Right forelimb (tissue), 1 donor: ENCODE measurements at places on chromosomes 1 and 21.

DNA sequence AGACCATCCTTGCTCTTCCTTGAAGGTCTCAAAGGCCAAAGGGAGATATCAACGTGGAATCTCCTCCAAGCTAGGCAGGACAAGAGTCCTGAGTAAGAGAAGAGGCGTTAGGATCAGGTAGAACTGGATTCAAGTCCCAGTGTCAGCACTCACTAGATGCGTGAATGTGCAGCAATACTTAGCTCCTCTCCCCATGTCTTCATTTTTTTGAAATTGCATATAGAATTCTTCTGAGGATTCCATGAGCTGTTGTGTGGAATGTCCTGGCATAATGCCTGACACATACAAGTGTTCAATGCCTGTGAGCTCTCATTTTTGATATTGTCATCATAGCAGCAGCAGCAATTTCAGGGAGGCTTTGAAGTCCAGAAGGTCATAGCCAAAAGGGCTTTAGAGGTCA is 333.2 kb downstream of the KCNH1 start:
- no peak for DNase-seq

GRCh38 chr1:114428083-114428754 is 82.8 kb downstream of the TRIM33 start:
- DNase-seq = no peak

- no peak for DNase-seq
Measured at GRCh38 chr1:180952657-180953013, 39.9 kb downstream of the KIAA1614 start.

GRCh38 chr1:191788551-191788950 is 369.7 kb upstream of the RGS18 start:
- no peak for DNase-seq

DNA sequence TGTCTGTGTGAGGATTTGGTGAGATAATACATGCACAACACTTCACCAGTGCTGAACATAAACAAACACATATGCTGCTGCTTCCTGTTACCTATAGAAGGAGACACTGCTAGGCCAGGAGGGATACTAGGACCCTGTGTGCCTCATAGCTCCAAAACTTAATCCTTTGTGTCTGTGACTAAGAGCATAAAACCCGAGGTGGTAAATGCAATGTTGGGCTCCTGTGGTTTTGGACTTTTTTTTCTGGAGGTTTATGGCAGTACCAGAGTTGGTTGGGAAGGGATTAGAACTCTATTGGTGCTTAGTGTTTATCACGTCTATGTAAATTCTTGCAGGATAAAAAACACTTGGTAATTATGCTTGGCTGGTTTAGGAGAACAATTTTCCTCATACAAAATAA is 122.9 kb downstream of the NUF2 start:
- no peak for DNase-seq

GRCh38 chr21:33736569-33736968 is 94.3 kb downstream of the ITSN1 start:
- DNase-seq = no peak

DNA sequence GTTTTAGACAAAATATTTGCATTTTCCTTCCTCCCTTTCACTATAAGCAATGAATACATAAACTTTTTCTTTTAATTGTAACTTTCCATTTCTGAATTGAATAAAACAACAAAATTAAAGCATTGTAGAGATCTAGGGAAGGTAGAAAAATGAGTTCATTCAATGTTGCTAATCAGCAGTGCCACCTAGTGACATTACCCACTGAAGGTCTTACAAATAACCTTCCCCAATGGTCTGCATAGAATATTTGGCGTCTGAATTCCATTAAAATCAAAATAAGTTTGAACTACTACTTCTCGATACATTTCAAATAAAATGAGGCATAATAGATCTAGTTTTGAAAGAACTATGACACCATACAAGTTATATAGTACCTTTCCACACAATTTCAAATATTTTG is 19.6 kb downstream of the FH start:
- DNase-seq = no peak
